ENCODE measurements at places on chromosomes 2 and 18.

GRCh38 chr2:196994764-196995163 lies 68.3 kb upstream of the PGAP1 start:
- DNase-seq = no peak

DNA sequence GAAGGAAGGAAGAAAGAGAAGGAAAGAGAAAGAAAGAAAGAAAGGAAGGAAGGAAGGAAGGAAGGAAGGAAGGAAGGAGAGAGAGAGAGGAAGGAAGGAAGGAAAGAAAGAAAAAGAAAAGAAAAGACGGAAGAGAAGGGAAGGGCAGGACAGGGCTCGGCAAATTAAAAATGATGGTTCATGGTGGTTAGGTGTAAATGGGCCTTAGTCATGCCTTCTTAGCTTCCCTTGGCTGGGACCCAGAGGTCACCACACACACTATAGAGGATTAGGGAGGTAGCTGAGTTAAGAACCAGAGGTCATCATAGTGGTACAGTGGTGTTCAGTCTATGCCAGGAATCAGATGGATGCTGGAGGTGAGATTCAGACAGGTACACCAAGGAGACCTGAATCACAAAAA lies 9.3 kb upstream of the ATL2 start:
- no peak for DNase-seq

- DNase-seq = no peak
These were observed 291.5 kb downstream of the LRATD1 start for GRCh38 chr2:14923820-14924580.

- DNase-seq = peak; percentile 61
These were observed 18.4 kb upstream of the PRLH start for GRCh38 chr2:237547841-237548416.

GRCh38 chr18:56565551-56566345 lies 72.6 kb downstream of the TXNL1 start:
- no peak for DNase-seq

DNA sequence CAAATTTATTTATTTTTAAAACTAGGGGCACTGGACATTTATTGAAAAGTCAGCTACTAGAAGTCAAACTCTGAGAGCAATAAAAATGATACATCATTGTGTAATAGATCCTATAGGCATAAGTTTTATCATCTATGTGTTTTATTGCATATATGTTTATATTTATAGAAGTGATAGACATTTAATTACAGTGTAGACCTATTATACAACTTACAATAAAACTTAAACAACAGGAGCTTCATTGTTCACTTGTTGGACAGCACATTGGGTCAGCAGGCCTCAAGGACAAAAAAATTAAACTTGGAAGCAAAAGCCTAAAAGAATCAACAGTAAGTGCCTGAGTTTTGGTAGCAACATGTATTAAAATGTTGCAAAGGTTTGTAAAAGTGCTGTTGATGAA lies 15.0 kb upstream of the ACTR2 start:
- DNase-seq = no peak

- no peak for DNase-seq
These were observed 100.5 kb downstream of the CDC42EP3 start for GRCh38 chr2:37570773-37571586.

DNA sequence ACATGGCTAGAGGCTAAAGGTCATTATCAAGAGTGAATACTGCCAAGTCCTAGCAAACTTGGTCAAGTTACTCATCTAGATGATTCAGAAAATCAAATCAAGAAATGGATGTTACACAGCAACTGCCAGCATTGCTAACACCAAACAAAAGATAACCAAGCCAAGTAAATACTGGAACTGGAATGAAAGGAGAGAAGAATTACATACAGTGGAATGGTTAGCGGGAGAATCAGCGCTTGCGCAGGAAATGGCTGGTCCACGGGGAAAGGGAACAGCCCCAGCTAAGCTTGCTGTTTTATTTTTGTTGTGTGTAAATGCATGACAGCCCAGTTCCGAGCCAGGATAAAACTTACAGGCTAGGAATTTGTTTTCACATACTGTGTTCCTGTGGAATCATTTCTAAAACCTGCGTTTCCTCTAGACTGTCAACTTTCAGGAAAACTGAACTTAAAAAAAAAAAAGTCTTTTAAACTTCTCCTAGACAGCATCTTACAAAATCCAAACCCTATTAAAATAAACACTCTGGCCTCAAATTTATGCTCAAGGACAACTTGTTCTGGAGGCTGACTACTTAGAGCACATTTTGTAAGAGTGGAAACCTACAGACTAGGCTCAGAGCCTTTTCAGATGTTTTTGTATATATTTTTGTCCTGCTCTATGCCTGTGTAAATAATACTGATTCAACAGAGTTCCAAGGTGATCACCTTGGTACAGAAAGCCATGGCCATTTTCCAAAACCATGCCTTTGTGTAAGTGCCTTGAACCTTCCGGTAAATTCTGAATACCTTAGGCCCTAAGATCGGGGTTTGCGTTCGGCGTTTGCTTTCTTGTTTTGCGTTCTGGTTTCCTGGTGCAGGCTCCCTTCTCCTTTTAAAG lies 30.7 kb upstream of the TXNDC2 start:
- no peak for DNase-seq

- DNase-seq = no peak
These were observed 31.8 kb upstream of the TMEM131 start for GRCh38 chr2:98027538-98027937.

- no peak for DNase-seq
These were observed 226.2 kb downstream of the SLC8A1 start for GRCh38 chr2:40225670-40226210.

- DNase-seq = no peak
These were observed 7.0 kb downstream of the USP34 start for GRCh38 chr2:61463769-61464475.

DNA sequence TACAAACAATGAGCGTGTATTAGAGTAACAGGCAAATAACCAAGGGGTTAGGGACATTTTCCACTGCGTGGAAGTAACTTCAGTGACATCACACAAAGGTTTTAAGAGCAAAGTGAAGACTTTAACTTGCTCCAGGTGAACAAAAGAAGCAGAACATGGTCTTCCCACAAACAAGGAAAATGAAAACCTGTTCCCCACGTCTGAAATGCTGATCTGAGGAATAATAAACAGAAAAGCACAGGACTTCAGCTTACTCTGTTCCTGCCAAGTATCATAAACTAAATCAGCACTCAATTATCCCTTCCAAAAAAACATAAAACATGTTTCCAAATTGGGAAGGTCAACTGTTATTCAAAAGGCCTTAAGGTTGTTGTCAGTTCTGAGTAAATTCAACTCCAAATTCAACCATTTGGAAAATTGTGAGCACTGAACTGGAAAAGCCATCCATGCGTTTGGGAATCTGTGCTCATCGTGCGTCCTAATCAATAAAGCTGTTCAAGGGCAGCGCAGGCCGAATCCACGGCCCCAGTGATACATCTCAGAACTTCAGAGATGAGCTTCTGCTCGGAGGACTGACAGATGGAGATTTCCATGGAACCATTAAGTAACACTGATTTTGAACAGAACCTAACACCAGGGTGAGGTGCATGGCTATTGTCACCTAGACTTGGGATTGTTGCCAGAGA lies 7.7 kb upstream of the SNTG2 start:
- DNase-seq = no peak

DNA sequence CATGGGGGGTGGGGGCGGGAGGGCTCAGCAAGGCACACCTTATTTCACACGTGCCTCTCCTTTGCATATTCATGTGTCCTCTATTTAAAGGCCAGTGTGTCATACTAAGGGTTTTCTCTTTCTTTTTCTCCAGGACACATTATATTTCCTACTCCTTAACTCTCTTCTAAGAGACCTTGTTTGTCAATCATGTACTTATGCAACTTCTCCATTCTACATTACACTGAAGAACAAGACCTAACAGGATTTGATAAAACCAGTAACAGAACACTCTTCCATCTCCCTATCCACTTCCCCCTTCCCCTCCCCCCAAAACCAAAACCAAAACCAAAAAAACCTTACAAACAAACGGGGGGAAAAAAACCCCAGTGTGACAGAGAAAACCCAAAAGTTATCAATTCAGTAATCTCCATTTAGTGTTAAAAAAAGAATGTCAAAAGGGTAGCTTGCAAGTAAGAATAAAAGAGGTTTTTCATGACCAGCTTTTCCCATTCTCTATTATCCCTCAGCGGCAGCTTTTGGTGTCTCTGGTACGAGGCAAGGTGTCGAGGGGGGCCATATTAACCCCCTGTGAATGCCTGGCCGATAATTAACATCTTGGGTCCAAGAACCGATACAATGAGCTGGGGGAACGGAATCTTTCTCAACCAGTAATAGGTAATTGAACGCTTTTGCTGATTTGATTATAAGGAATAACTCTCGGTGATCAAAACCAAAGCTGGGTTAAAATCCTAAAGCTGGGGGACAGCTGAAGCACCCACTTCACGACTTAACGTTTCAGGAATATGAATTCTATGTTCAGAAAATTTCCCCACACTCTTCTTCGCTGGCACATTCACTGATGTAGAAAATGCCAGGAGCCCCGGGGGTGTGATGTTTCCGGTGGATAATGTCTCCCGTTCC lies 191.0 kb upstream of the TCF4 start:
- DNase-seq = no peak

DNA sequence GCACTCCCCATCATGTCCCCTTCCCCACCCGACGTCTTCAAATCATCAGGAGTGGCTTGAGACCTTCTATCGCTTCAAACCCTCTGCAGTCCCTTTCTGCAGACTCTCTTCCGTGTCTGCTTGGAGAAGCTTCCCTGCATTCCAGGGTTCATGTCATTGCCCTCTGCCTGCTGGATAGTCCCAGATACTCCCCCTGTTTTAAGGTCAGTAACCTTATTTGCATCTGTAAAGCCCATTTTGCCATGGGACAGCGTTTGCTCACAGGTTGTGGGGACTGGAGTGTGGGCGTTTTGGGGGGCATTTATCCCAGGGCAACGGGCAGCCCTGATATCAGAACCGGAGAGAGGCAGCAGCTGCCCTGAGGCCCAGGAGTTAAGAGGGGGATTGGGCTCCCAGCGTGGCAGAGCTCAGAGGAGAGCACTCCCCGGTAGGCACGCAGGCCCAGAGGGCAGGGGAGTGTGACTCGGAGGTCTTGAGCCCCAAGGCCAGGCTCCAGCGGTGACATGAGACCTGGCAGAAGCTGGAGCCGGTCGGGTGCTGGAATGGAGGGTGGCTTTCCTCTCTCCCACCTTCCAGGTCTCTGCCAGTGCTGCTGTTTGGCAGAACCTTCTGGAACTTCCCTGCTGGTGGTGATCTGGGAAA lies 73.8 kb downstream of the RTP5 start:
- peak; percentile 56 for DNase-seq

GRCh38 chr18:3248062-3248657 lies 559 bp downstream of the MYL12A start:
- no peak for DNase-seq

GRCh38 chr2:112483042-112483473 lies 1.1 kb downstream of the TTL start:
- no peak for DNase-seq

DNA sequence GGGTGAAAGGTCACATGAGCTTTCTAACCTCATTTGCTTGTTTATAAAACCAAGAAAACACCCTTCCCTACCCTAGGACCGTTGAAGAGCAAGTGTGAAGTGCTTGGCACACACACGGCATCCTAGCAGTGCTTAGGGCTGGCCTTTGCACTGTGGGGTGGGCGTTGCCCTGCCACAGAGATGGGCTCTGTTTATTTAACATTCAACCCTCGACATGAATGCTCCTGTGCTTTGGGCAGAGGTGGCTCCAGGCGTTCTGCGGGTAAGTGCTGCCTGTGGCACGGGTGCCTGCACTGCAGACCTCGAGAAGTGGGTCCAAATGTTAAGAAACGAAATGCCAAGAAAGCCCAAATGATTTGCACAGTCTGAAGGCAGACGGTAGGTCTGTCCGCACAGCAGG lies 170.1 kb downstream of the FHOD3 start:
- no peak for DNase-seq

DNA sequence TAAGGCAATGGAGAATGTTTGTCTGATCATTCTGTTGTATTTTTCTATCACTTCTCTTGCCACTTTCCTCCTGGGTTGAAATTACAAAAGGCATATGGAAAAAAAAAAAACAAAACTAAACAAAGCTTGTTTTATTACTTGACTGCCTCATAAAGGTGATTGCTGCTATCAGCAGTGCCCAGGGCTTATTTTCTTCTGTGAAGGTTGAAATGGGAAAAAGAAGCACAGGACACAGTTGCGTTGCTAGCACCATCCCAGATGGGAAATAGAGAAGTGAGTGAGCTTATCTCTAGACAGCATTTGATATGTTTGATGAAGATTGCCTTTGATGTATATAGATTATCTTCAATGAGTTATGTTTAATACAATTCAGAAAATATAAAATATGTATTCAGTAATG lies 633.8 kb upstream of the ZNF804A start:
- no peak for DNase-seq

- peak; percentile 72 for DNase-seq
These were observed 39.1 kb upstream of the ALPP start for GRCh38 chr2:232339121-232340081.

- DNase-seq = no peak
These were observed 158.6 kb downstream of the PPP1R1C start for GRCh38 chr2:182144041-182144775.

DNA sequence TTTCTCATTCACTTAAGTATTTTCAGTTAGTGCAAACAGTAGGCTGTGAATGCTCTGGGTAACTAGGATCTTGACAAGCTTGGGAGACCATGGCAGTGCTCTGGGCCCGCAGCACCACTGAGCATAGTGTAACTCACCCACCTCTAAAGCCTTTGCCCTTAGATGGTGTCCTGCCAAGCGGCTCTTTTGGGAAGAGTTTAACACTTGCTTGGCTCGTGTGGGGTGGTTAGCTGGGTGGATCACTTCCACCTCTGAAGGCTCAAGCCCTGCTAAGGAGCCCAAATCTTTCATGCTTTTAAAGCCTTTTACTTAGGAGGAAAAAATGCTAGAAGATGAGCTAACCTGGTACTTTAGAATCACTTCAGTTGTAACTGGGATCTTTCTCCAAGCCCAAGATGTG lies 33.9 kb downstream of the PTPN18 start:
- DNase-seq = no peak

DNA sequence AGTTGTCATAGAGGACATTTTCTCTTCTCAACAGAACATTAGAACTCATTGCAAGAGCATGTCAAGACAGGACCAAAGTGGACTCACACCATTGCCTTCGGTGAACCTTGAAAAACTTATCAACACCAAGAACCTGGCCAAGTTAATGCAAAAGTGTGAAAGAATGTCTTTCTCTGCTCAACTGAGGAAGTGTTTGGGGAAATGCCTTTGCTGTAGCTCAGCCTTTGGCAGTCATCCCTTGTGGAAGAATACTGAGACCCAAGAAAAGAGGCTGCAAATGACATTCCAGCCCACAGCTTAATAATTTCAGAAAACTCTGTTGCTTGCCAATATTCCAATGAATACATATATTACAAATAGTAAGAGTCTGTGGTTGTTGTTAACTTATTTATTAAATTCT lies 728.8 kb upstream of the PIK3C3 start:
- no peak for DNase-seq

DNA sequence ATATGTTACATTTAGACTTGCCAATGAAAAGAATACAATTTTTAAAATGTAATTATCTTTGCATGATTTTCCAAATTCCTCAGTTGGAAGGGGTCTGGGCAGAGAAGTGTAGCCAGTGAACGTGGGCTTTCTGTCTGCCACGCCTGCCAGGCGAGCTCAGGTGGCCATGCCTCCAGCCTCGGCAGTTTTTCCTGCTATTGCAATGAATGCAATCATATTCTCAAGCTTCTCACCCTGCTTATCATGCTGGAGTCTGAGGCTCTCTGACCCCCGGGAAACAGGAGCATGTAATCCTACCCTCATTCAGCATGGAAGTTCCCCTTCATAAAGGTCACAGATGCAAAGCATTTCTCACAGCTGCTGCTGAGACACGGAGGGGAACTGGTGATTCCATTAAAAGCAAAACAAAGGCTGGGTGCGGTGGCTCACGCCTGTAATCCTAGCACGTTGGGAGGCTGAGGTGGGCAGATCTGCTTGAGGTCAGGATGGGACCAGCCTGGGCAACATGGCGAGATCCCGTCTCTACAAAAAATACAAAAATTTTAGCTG lies 154.8 kb downstream of the MBP start:
- peak; percentile 49 for DNase-seq

Data from posterior vena cava (tissue), 2 donors.